ENCODE measurements at places on chromosomes 3 and 15.

DNA sequence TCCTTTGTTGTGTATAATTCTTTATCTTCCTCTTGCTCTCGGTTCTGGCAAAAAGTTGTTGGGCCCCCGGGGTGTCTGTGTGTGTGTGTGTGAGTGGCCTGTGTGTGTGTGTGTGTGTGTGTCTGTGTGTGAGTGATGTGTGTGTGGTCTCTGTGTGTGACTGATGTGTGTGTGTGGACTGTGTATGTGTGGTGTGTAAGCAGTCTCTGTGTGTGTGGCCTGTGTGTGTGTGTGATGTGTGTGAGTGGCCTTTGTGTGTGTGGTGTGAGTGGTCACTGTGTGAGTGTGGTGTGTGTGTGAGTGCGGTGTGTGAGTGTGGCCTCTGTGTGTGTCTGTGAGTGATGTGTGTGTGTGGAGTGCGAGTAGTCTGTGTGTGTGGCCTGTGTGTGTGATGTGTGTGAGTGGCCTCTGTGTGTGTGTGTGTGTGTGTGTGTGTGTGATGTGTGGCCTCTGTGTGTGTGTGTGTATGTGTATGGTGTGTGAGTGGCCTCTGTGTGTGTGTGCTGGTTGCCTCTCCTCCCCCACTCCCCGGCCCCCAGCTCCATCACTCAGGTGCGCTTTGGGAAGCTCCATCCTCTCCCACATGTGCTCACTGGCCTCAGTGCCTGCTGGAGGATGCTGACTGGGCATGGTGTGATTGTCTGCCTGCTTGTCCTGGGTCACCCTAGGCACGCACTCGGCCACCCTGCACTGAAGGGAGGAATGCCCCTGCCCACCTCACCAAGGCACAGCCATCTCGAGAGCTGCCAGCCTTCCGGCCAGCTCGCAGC, 8.8 kb downstream of the LINGO1 start:
- DNase-seq, result no peak

- DNase-seq, result peak; percentile 80
Observed at GRCh38 chr3:8845641-8846040, 76.2 kb upstream of the OXTR start.

DNA sequence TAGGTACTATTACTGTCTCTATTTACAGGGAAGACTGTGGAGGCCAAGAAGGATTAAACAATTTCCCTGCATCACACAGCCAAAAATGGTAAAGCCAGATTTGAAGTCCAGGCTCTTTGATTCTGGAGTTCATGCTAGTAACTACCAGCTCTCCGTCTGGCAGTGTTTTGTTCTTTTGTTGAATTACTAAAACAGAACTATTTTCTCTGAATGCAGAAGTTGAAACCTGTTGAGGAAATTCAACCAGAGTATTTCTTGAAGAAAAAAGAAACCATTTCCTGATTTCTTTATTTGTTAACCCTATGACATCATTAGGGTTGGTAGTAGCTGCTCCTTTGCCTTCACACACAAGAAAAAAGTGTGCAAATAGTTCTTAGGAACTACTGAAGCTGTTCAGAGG, 34.3 kb downstream of the CRTC3 start:
- no peak for DNase-seq

DNA sequence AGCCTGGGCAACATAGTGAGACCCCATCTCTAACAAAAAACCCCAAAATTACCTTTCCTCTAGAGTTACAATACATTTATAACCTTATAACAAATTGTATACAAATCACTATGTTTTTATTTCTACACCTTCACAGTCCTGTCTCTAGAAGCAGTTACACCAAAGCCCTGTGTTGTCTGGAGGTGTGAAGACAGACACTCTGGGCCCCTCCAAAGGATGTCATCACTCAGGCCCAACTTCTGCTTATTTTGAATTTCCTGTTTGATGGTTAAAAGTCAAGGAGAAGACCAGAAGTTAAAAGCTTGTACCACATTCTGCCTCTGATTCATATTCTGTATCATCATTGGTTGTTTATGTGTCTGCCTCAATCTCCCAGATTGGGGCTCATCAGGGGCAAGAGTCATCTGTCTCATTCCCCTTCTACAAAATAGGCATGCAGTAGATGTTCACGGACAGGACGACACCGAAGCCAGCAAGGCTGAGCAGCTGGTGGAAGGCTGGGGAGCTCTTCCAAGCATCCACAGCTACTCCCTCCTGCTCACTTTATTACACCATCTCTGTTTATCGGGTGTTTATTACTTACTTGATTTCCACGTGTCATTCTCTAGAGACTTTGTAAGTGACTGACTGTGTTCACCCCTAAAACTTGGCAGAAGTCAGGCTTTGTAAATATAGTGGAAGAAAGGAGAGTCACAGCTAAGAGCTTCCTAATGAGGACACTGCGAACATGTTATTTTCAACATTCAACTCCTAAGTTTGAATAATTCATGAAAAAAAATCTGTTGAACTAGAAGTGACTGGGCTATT, 136.8 kb upstream of the ANKRD28 start:
- DNase-seq, result no peak

DNA sequence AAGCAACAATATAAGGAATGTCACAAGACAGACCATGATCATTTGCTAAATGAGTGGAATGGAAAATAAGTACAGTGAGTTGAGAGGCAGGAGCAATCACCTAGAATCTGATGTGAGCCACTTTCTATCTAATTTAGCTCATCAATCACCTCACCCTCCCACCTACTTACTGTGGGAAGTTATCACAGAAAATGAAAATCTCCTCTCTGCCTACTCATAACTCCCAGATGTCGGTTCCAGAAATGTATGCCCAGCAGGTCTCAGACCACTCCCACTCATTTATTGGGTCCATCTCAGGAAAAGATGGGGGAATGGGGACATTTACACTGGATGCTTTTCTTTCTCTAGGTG, 270.9 kb downstream of the FHIT start:
- DNase-seq, result no peak

DNA sequence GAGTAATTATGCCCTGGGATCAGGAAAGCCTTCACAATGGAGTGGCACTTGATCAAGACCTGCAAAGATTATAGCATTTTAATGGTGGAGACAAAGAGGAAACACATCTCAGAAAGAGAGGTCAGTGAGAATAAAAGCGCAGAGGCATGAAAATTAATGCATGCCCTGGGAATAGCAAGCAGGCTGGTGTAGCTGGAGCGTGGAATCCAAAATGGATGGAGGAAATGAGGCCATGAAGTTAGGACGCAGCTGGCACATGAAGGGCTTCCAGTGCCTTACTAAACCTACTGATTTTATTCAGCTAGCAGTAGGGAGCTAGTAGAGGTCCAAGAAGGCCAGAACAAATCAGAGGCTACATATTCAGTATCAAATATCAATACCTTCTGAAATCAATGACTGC, 38.1 kb downstream of the TMEM212 start:
- no peak for DNase-seq

GRCh38 chr3:15064299-15064834, 748 bp downstream of the MRPS25 start:
- DNase-seq, result peak; percentile 29

DNA sequence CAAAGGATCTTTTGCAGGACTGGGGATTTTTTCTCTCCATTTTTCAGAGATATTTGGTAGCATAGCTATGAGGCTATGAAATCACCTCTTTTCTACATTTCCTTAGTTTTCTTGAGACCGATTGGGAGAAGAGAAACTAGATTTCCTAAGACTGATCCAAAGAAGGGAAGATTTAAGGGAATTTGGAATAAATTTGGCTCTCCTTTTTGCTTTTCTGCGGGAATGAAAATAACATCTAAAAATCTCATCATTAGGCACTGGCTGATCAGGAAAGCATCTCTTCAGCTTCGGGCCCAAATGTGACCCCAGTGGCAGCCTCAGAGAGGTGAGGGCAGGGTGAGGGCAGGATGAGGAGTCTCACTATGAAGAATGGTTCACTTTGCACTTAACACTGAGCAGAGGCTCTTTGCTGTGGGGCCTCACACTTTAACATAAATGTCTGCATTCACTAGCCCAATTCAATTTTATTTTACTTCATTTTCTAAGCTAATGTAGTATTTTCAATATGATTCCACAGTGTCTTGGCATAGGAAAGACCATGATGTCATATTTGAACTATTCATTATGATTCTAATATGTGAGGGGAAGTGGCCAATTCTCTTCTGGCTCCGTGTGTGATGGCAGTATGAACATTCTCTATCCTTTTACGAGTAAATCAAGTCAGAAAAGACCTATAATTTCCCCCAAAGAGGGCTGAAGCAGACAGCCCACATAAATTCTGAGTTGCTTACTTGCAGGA, 193.2 kb downstream of the MEX3B start:
- DNase-seq, result no peak

DNA sequence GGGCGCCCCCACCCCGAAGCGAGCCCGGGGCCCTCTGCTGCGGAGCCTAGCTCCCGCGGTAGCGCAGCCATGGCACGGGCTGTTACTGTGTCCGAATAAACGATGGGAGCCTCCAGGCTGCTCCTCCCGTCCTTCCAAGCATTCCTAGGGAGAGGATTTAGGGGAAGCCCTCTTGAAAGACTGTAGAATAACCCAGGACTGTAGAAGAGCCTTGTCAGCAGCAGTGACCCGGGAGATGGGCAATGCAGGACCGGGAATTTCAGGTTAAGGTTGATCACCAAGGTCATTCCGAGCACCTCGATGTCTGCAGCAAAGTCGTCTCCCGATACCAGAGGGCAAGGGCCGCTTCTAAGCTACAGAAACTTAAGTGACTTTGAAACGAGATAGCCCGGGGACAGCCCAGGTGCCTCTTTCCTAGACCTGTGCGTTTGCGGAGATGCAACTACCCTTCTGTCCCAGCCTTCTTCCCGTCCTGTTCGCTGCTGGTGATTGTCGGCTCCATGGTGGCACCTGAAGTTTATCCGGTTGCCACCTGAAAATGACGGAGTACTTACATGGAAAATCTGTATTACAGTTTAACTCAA, 753 bp upstream of the MYO5A start:
- DNase-seq, result peak; percentile 5

DNA sequence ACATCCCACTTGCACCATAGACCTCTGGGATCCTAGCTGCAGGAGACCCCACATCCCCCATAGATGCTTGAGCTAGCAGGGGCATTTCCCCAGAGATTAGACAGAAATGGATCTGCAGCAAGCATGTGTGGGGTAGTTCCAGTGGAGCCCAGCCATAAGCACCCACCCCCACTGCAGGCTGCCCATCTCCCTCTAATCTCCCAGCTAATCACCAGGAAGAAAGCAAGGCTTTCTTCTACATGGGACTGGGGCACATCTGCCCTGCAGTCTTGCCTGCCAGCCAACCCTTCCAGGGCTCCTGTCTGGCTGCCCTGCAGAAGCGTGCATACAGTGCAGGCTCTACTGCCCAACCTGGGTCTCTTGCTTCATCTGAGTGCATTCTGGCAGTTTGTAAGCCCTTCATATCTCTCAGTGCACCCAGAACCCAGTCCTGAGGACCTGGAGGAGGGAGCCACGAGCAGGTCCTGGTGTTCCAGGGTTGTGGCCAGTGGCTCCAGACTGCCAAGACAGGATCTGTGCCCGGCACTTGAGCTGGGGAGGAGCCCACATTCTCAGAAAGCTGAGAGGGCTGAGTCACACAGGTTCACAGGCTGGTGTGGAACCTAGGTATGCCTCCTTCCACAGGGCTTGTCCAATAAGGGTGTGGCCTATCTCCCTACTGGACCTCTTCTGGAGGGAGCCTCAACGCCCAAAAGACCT, 49.9 kb upstream of the IGSF11 start:
- peak; percentile 72 for DNase-seq

DNA sequence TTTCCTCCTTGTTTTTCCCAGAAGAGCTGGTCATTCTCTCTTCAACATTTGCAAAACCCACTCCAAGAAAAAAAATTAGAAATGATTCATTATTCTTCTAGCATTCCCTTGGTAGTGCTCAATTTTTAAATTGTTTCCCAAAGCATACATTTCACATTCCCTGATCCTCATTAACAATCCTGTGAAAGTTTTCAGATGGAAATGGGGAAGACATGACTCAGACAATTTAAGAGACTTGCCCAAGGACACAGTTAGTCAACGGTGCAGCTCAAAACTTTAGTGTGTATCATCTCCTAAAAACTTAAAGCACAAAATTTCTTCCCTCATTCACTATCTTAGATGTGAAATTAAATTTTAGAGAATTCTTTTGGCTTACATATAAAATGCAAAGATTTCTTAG, 17.1 kb upstream of the ABI3BP start:
- DNase-seq, result no peak

- DNase-seq, result no peak
Observed at GRCh38 chr3:3771567-3771966, 27.7 kb upstream of the LRRN1 start.

DNA sequence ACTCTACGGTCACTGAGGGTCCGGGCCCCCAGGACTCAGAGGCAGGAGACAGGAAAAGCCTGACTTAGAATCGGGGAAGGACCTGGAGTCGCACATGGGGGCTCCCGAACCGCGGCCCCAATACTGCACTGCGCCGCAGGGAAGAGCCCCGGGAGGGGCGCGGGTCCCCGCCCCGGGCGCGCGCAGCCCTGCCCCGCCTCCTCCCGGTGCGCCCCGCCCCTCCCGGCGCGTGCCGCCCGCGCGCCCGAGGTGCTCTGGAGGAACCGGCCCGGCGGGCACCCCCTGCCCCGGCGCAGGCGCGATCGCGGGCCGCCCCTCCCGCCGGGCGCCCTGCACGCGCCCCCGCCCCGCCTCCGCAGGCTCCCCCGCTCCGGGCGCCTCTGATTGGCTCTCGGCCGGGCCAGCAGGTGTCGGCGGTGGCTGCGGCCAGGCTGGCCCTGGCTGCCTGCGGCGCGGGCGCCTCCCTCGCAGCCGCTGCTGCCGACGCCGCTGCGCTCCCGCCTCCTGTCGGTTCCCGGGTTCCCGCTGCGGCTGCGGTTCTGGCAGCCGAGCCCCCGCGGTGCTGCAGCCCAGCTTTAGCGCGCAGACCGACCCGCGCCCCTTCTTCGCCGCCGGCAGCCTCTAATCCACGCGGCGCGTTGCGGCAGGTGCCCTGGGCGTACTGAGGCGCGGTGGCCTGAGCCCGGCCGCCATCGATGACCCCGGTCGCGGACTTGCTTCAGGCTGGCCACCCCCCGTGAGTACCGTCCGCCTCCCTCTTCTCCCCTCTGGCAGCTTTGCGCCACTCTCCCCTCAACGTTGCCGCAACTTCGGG, at the start of gene MYRIP:
Gene MYRIP, plus strand, starts transcription at position 429 of the 814 bp plus-strand sequence. CDS start 91,208 bp downstream, outside the sequence.
- peak; percentile 90 for DNase-seq

GRCh38 chr15:77036537-77037387, 34.1 kb downstream of the TSPAN3 start:
- DNase-seq, result no peak

DNA sequence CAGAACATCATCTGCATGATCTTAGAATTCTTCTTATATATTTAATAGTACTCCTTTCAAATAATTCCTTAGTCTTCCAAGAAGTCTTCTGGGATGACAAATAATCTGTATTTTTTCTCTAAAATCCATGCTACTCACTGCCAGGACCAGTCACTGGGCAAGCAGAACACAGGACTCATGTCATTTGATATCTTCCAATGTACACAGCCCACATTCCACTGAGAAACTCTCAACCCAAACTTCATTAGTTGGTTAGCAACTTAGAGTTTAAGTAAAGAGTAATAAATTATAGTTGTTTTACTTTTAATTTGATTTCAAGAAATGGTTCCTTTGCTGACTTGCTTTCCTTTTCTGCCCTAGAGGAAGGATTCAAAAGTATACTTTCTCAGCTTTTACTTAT, 317.0 kb downstream of the VGLL3 start:
- DNase-seq, result no peak

Data from urothelium cell line (cell line).